ENCODE measurements at places on chromosomes 4 and X. TPM values are rescaled to one million over a fixed set of nuclear protein-coding genes. Genes with fewer than 3 reads are reported as not detected.

- H3K27me3 ChIP-seq: no peaks in the 10 kb centered on the region
- H3K27ac ChIP-seq: no peak overlapping the region
- peaks cover 8% of the 10 kb centered on the region for H3K4me1 ChIP-seq
- no peak overlapping the region for H3K4me3 ChIP-seq
- DNase-seq: no peak
These were observed 74.3 kb downstream of the CAMK2D start for GRCh38 chr4:113687067-113687718.

DNA sequence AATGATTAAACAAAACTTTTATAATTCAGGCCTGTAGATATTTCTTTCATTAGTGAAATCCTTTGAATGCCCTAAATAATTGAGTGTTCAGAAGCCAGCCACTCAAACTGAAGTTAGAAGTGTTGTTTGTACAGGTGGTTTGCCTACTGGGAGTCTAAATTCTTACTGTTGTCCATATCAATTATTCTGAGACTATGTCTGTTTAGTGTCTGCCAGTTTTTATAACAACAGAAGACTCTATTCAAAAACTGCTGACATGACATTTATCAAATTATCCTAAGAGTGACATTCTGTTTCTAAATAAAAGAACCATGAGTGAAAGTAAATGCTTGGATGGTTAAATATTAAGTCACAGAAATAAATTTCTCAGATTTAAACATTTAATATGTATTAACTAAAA, 375.1 kb downstream of the FAT4 start:
- H3K27ac ChIP-seq: no peak overlapping the region
- no peaks in the 10 kb centered on the region for H3K4me1 ChIP-seq
- no peak for DNase-seq
- H3K4me3 ChIP-seq: no peak overlapping the region
- H3K27me3 ChIP-seq: no peaks in the 10 kb centered on the region

DNA sequence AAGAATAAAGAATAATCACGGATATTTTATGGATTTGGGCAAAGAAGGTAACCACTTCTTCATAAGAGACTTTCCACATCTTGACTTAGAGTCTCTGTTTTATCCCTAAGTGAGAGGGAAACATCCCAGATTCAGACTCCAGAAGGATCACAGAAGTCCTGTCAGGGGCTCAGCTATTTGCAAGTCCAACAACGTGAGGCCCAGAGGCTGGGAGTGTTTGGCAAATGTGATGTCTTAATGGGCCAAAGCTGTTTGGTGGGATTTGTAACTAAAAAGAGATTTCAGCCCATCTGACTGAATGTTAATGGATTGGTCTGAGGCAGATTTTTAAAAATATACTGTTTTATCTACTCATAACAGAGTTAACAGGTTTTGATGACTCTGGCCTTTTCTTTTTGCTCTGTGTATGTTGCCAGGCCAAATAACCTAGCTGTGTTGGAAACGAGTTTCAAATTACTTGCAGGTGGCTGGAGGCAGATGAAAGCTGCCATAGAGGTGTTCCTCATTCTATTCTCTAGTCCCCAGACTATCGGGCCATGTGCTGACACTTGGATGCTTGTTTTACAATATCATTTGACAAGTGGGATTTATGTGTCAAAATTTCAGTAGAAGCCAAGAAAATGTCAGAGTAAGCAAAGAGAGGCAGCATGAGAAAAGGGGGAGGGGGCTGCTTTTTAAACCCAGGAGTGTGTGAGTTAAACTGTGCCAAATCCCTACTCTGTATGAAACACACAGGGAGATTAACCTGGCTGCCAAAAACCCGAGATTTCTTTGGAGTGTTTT, 330.9 kb downstream of the DCHS2 start:
- no peak overlapping the region for H3K4me3 ChIP-seq
- no peaks in the 10 kb centered on the region for H3K4me1 ChIP-seq
- H3K27me3 ChIP-seq: no peaks in the 10 kb centered on the region
- H3K36me3 ChIP-seq: no peaks in the 10 kb centered on the region

DNA sequence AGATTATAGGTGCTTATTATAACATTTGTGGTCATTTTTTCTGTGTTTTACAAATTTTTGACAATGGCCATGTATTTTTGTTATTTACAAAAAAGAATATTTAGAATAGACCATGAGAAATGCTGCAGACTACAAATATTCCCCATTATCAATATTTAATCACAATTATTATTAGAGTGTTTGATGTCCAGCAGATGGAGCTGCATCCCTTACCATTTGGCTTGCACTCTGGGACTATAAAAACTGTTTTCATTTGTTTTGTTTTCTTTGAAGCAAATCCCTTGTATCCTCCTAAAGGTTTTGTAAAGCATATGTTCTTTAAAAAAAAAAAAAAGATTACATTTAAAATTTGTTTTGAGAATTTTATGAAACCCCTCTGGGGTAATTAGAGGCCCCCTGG, 85.6 kb upstream of the CXorf66 start:
- H3K27ac ChIP-seq: no peak overlapping the region
- no peak overlapping the region for H3K4me3 ChIP-seq
- no peaks in the 10 kb centered on the region for H3K27me3 ChIP-seq
- DNase-seq: no peak

DNA sequence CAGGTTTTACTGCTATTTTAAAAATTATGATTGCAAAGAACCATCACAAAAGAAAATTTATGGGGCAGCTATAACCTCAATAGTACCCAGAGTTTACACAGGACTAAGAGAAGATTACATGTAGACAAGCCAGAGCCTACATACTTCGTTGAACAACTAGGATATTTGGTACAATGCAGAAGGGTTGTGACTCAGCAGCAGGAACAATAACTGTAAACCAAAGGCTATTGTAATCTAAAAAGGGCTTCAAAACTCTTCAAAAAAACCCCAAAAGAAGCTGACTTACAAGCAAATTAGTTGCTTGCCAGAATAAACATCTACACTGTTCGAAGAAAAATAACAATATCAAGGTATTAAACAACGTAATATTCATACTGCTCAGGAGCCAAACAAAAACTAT, 618.0 kb downstream of the STPG2 start:
- no peaks in the 10 kb centered on the region for H3K36me3 ChIP-seq
- no peaks in the 10 kb centered on the region for H3K4me1 ChIP-seq
- no peaks in the 10 kb centered on the region for H3K27me3 ChIP-seq
- no peak for DNase-seq
- no peak overlapping the region for H3K27ac ChIP-seq
- no peak overlapping the region for H3K4me3 ChIP-seq

DNA sequence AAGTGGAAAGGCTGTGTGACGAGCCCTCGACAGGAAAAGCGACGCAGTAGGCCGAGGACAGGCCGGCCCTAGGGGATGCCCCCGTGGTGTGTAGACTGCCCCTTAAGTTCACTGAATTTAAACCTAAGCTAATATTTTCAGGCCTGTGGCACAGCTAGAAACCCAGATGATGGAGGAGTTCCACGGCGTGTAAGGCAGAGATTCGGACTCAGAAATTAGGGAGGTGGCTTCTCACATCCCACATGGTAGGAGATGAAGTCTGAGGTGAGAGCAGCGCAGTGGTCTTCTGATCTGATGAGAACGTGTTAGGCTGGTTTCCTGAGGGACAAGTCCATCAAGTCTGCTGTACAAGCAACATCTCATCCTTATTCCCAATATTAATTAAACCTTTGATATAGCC, 7.8 kb downstream of the LRP2BP start:
- no peak overlapping the region for H3K4me3 ChIP-seq
- H3K27me3 ChIP-seq: no peaks in the 10 kb centered on the region
- no peaks in the 10 kb centered on the region for H3K36me3 ChIP-seq
- no peak overlapping the region for H3K27ac ChIP-seq

PRDM8 gene
- total RNA-seq: 1.7 TPM

GUCY1A1 gene
- total RNA-seq: 76.0 TPM

RAB9B gene
- total RNA-seq: 0.55 TPM

HSD17B13 gene
- total RNA-seq: 1.7 TPM

ZMAT1 gene
- 8.4 TPM for total RNA-seq

Data from upper lobe of right lung (tissue), 1 donor.